Amygdala (tissue), 56 donors: ENCODE measurements at places on chromosomes 1 and 21.

GRCh38 chr1:225572422-225572821 lies 80.5 kb downstream of the ENAH start:
- no peak for DNase-seq

DNA sequence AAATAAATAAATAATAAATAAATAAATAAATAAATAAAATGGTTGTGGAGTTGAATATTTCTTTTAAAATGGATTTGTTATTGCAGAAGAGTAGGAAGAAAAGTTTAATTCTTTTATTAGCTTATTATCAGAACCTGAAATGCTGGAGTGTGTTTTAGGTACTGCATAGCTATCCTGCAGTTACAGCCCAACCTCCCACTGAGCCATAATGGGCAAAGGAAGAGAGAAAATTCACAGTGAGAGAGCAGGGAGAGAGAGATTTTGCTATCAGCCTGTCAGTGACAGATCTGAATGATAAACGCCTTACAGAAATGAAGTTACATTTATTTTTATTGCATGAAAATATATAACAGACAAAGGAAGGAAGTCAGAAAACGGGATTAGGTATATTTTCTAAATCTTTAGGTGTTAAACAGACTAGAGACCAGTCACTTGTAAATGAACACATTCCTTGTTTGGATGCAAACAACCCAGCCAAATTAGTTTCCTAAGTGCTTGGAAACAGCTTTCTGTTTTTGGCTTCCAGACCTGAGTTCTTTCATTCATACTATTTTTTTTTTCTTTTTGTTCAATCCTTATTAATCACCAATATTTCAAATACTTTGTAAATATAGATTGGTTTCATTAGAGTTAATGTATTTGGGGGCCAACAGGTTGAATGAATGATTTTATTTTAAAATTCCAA lies 425.3 kb downstream of the USP25 start:
- DNase-seq = no peak

GRCh38 chr1:246875041-246876026 lies 56.4 kb downstream of the AHCTF1 start:
- DNase-seq = no peak

DNA sequence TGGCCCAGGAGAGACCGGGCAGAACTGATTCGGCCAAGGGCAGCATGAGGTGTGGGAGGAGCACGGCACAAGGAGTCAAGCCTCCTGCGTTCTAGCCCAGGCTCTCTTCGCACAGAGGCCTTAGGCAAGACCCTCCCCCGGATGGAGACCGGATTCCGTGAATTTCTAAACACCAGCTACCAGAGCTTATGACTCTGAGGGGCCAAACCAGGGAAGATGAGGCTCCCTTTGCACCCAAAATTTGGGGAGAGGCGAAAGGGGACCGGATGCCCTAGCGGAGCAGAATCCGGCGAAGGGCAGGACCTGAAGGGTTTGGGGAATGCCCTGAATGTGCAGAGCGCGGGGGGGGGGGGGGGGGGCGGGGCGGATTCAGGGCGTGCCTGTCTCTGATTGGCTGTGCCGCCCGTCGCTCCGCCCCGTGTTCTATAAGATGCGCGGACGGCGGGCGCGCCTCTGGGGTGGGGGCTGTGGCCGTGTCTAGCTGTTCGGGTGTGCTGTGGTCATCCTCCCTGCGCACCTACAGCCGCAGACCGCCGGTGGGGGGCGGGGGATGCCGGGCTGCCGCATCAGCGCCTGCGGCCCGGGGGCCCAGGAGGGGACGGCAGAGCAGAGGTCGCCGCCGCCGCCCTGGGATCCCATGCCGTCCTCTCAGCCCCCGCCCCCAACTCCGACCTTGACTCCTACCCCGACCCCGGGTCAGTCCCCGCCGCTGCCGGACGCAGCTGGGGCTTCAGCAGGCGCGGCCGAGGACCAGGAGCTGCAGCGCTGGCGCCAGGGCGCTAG lies at the start of gene TRNP1:
Gene TRNP1, plus strand, starts transcription at position 456 of the 783 bp plus-strand sequence. Its CDS starts 95 bp downstream, at position 551.
- DNase-seq = peak; percentile 50

- no peak for DNase-seq
These were observed 863 bp downstream of the TARBP1 start for GRCh38 chr1:234478152-234478480.

GRCh38 chr1:16017461-16018303 lies at the start of gene HSPB7:
HSPB7 (minus strand) TSS chr1:16018043; CDS start chr1:16017963, 80 bp downstream.
- no peak for DNase-seq

DNA sequence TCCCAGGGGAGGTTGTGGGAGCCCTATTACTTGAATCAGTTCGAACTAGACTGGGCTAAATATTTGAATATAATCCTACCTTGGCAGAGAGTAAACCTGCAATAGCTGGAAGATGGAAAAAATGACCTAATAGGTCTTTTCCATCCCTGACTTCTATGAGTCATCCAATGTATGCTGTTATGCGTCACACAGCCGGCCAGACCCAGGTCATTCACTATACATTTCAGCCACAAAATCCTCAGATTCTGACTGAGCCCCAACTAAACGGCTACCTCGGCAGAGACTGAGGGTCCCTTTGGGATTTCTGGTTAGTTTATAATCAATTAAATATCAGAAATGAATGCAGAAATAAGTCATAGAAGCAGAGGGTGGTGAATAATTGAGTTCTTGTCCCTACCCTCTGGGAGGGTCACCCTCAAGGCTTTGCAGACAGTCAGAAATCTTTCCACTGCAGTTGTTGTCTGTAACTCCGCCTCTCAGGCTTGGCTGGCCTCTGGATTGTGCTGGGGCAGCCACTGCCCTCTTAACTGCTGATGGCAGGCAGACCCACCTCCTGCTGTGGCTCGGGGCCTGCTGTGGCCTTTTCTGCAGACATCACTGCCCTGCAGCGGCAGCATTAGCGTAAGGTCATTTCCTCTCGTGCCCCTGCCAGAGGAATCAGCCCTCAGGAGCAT lies 240.5 kb downstream of the TGFB2 start:
- no peak for DNase-seq

GRCh38 chr1:177286396-177286795 lies 115.6 kb downstream of the BRINP2 start:
- DNase-seq = no peak

- DNase-seq = no peak
These were observed 103.5 kb downstream of the RPE65 start for GRCh38 chr1:68346188-68346808.

GRCh38 chr1:27153549-27153886 lies 1.4 kb downstream of the SLC9A1 start:
- DNase-seq = no peak

- no peak for DNase-seq
These were observed 1.1 kb downstream of the IKBKE start for GRCh38 chr1:206471415-206471801.

GRCh38 chr1:18309552-18310155 lies 171.1 kb upstream of the KLHDC7A start:
- DNase-seq = no peak

DNA sequence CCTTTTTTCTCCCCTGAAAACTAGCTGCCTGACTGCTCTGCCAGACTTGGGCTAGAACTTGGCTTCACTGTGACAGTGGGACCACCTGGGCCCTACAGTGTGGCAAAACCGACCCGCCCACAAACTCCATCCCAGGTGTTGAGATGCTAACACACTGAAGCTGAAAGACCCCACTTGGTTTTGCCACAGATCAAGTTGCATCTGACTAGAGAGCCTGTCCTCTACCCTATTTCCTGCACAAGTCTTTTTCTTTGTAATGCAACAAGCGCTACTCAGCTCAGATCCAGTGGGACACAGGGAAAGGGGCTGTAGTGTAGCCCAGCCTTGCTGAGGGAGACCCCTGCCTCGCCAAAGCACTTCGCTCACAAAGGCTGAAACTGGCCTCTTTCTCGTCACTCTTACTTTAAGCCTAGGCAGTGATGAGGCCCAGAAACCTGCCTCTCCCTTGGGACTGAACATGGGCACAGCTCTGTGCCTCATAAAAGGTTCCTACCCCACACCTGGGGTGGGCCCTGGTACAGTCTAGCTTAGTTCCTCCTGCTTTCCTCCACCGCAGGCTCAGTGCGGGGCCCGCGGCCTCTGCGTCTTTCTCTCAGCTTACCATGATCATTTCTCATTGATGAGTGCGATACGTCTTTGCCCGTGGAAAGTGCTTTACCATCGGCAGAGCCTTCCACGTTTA lies 9.7 kb downstream of the ALPL start:
- DNase-seq = no peak

GRCh38 chr1:116764466-116764898 lies 10.3 kb downstream of the CD2 start:
- DNase-seq = no peak

- DNase-seq = no peak
These were observed 5.2 kb downstream of the RGL1 start for GRCh38 chr1:183810121-183810520.

GRCh38 chr1:26981146-26981846 lies 12.2 kb upstream of the TRNP1 start:
- no peak for DNase-seq

GRCh38 chr1:151982300-151983005 lies 11.2 kb downstream of the S100A10 start:
- DNase-seq = no peak

GRCh38 chr1:110554871-110555801 lies 36.2 kb upstream of the KCNA10 start:
- peak; percentile 66 for DNase-seq

DNA sequence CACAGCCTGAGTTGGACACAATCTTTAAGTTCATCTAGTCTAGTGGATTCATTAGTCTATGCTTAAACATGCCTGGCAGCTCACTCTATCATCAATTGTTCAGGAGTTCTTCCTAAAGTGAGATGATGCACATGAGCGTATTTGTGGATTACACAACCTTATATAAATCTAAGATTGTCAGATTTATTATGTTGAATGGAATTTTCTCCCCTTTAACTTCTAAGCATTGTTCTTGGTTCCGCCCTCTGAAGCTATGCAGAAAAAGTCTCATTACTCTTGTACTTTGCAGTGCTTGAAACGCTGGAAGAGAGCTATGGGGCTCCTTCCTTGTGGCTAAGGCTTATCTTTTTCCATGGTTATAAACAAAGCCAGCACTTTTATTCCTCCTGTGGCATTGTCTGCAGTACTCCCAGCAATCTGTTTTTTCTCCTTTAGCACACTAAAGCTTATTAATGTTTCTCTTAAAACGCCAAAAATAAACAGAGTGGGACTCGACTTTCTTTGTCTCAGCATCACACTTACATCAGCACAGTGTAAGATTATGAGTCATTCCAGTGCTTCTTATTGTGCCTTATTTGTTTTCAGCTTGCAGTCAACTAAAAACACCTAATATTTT lies 316.8 kb upstream of the CAMK1G start:
- DNase-seq = no peak

GRCh38 chr1:86926883-86927282 lies 12.4 kb downstream of the HS2ST1 start:
- no peak for DNase-seq

DNA sequence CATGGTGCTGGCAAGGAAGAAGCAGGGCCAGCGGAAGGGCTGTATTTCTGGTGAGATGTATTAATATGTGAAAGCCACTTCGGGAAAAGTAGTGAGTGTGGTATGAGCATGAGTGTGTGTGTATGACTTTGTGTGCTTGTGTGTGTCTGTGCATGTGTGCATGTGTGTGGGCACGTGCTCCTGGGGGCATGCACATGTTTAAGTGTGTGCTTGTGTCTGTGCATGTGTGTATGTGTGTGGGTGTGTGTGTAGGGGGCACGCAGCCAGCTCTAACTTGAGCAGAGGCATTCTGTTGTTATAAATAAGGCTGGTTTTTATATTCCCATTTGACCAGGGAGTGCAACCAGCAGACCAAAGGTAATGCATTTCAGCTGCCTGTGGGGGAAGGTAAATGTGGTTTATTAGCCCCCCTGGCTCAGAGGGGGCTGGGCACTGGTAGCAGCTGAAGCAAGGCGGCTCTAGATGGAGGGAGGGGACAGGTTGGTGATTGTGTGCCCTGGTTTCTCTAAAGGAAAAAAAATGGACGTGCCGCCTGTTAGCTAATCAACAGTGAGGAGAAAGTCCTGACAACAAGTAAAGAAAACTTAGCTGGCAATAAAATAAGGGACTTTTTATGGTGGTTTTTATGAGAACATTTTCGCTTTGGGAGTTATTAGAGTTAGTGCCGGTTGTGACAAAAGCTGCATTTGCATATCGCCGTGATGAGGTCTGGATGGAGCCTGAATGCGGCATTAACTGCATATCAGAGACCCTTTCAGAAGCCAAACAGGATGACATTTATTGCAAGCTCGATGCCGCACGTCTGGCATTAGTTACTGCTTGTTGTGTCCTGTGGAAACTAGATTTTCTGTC lies 180.1 kb downstream of the CAMTA1 start:
- DNase-seq = no peak

DNA sequence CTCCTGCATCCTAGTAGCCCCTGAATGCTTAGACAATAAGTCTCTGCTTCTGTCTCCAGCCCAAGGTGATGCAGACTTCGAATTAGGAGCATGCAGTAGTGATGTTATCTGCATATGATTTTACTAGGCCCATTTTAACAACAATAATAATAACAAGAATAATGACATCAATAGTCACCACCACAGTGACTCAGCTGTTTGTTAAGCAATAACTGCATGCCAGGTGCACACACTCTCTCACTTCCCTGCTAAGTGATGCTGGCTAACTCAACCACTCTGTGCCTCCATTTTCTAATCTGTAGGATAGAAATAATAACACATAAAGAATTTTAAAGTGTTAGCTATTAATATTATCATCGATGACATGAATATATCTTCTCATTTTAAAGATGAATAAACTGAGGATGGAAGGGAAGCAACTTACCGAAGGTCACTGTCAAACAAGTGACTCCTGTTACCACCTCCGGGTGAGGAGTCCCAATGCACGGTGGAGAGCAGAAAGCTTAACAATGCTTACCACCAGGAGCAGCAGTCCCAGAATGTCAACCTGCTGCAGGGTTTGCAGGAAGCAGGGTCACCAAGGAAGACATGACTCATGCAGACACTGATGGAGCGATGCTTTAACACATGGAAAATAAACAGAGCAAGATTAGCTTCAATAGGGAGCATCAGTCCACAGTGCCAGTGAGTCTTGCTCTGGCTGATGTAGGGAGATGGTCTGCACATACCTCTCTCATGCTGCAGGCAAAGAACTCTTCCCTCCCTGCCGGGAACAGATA lies 290.2 kb downstream of the SPATA17 start:
- DNase-seq = no peak

GRCh38 chr21:44962403-44962966 lies 22.7 kb downstream of the SLX9 start:
- no peak for DNase-seq

DNA sequence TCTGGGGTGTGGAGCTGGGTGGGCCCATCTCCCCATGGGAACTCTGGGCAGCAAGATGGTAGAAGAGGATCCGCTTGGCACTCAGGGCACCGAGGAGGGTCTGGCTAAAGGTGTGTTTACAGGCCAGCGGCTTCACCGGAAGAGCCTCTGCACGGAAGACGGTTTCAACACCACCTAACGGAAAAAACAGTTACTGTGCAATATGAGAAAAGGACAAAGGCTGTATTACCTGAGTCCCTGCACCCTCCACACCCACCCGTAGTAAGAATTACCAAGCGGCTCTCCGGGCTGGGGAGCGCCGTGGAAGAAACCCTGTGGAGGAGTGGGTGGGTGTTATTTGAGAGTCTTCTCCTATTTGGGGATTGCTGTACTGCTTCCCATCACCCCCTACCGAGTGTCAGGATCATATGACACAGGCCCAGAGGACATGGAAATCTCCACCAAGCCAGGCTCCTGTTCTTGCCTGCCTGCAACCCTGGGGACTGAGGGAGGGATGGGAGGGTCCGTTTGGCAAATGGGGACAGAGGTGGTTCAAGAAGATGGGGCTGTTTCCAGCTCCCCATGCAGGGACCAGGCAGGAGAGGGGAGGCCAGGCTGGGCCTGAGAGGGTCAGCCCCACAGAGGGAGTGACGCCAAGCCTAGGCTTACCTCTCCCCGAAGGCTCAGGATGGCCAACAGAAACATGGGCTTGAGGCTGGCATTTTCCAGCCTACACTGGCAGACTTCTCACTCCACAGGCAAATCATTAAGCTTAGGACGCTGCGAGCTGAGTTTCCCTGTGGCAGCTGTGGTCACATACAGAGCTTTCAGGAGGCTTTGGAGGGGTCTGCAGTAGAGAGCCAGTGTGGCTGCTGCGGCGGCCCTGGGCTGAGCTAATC lies 203.5 kb upstream of the TMEM51 start:
- no peak for DNase-seq
